ENCODE measurements at places on chromosomes 3 and 15.
A peak's percentile ranks its signal among the peaks of the same experiment; 100 is the strongest.

GRCh38 chr3:188776447-188776846, 395.3 kb upstream of the TPRG1 start:
- no peak for DNase-seq

- DNase-seq = peak; percentile 43
Observed at GRCh38 chr3:13866041-13866965, 13.6 kb downstream of the WNT7A start.

DNA sequence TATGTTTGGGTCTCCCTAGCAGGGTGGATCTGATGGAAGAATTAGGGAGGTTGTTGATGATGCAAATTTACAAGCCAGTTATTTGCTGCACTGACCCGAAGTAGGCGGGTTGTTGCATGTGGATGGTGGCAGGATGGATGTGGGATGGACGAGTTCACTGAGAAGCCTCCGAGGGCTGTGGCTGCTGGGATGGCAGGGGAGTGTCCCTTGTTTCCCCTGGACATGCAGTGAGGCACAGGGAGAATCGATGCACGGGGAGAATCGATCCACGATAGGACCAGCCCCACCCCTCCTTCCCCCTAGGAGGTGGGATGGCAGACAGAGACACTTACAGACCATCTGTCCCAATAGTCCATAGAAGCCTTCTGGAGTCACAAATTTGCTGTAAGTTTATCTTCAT, 31.0 kb upstream of the KLF13 start:
- no peak for DNase-seq

GRCh38 chr3:11998092-11998491, 6.1 kb upstream of the SYN2 start:
- no peak for DNase-seq

- no peak for DNase-seq
Observed at GRCh38 chr3:98986073-98986472, 84.6 kb upstream of the DCBLD2 start.

DNA sequence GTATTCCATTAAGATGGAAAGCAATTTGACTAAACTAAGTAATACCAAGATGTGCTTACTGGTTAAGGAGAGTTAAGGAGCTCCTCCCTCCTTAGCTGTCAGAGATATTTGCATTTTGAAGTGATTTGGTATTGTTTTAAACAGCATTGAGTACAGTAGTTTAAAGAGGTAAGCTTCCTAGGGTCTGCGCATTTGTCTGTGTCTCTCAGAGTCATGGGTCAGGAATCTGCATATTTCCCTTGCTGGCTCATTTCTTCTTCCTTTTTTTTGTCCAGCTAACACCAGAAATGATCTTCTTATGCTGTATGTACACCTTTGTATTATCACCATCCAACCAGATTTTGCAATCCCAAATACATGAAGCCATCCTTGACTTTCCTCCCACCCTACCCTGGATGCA, 163.0 kb upstream of the BFSP2 start:
- no peak for DNase-seq

GRCh38 chr3:122183521-122183892, at the start of gene CASR:
Gene CASR (plus strand): TSS chr3:122183668. CDS start chr3:122254190, 70,522 bp downstream.
- DNase-seq = no peak

DNA sequence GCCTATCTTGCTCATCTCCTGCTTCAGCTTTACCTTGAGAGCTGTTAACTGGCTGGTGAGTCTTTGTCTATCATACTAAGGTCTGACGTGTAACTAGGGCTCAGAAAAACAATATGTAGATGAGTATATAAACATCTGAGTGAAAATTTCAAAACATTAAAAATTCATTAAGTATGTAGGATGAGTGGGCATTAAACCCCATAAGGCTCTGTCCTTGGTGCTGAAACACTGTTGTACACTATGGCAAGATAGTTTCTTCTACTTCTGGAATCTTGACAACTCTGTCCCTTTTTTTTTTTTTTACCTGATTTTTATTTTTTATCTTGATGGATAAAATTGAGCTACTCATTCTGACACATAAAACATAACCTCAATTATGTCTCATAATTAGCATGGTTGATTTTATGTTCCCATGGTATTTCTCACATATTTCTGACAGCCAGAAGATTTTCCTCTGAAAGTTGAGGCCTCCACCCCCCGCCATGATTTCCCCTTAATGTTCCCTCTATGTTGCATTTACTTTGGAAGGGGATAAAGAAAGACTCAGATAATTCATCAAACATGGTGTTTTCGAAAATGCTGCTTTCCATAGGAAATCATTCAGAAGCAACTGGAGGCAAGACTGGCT, 54.3 kb downstream of the DGKG start:
- no peak for DNase-seq

- no peak for DNase-seq
Observed at GRCh38 chr3:9404680-9405079, 7.3 kb downstream of the SETD5 start.

DNA sequence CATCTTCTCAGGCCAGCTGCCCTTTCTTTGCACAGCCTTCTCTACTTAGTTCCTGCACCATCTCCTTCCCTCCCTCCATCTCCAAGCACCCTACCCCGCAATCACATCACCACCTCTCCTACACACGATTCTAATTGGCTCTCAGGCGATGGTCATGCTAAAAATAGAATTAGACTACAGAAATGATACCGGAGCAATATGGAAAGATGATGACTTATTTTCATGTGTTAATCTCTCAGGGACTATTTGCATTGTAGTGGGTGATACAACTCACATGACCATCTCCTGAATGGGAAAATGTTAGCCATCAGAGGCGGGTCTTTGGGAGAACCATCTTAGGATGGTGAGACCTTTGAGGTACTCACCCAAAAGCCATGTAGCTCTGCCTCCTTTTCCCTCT, 54.7 kb upstream of the PPARG start:
- no peak for DNase-seq

GRCh38 chr3:10088256-10088655, 19.8 kb downstream of the FANCD2OS start:
- DNase-seq = no peak

DNA sequence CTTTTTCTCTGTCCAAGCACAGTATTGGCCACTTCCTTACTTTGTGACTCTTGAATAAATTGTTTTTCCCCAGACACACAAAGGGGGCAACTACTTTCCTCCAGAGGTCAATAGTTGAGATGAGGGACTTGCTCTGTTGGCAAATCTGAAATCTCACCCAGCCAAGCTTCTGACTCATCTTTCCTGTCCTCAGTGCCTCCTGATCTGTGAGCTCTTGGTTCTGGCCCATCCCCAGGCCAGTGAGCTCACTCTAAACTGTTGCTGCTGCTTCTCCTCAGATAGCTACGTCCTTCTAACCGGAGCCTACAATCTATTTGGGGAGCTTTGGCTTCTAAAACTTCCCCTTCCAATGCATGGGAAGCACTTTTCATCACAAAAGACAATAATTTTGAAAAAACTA, 50.0 kb upstream of the NMD3 start:
- DNase-seq = no peak

DNA sequence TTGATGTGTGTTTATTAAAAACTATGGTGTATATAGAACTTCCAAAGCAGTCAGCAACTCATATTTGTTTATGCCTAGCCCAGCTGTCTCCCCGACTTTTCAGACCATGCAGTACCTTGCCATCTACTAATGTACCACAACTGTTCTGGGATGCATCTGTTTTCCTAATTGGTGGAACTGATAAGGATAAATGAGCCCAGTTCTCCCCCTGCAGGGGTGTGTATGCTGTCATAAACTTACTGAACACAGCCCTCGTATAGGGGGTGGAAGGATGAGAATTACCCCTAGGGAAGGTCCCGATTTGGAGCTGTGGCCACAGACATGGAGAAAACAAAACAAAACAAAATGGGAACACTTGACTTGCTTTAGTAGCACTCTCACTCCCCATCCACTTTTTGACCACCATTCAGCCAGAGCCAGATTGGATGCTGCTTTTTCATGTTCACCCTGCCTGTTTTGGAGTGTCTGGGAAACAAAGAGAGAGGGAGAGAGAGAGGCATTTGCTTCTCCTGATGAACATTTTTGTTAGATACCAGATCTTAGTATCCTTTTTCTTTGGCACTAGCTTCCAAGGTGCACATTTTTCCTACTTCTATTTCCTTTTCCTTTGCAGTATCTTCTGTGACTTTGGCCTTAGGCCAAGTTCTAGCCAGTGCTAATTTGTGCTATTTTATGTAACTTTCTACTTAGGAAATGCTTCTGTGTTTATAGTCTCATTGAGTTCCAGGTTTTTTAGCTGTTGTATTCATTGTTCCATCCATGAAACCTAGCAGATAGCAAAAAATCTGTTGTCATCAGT, 29.1 kb downstream of the CADM2 start:
- DNase-seq = no peak

DNA sequence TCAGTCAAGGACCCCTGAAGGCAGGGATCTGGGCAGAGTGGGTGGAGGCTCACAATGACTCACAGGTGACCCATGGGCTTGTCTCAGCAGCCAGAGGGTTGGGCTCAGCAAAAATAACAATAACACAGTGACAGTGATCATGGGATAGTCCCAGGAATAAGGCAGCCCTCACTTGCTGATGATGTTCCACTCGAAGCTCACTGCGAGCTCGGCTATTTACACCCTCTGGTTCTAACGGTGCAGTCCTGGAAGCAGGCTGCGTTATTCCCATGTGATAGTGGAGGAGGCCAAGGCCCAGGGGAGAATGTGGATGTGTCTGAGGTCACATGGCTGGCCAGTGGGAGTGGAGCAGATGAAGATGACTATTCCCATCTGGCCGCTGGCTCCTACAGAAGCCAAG, 16.2 kb downstream of the CCDC33 start:
- DNase-seq = no peak

DNA sequence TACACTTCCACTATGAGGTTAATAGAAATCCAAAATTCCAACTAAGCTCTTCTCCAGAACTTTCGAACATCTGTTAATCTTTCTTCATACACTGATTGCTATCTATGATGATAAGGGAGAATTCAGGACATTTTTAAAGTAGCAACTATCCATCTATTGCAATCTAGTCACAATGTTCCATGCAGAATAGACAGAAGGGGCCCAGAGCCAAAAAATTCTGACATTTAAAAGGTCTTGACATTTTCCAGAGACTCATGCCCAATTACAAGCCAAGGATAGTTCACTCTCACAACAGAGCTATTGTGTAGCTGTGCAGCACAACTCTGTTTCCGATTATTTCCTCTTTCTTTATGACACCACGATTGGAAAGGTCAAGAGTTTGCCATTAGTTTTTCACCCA, 999.7 kb upstream of the ALCAM start:
- DNase-seq = no peak

- no peak for DNase-seq
Observed at GRCh38 chr15:82014989-82015388, 30.8 kb downstream of the MEX3B start.

DNA sequence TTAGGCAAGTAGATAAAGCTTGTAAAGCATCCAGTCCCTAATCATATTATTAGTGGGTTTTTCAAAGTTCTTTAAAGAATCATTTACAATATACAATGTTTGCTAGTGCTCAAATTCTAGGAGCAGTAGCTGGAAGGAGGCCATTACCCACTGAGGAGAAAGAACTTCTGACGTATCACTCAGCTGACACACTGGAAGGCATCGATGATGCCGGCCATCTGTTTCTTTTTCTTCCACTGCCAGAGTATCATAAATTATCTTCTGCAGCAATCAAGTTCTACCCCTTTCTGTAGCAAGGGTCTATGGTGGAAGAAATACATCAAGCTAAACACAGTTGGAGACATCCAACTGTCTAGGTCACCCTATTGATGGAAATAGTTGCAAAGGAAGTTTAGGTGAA, 243.2 kb upstream of the LRRN1 start:
- DNase-seq = no peak

- DNase-seq = peak; percentile 22
Observed at GRCh38 chr3:51982352-51982837, 940 bp upstream of the ACY1 start.

GRCh38 chr3:13301286-13301987, 118.7 kb downstream of the NUP210 start:
- no peak for DNase-seq

DNA sequence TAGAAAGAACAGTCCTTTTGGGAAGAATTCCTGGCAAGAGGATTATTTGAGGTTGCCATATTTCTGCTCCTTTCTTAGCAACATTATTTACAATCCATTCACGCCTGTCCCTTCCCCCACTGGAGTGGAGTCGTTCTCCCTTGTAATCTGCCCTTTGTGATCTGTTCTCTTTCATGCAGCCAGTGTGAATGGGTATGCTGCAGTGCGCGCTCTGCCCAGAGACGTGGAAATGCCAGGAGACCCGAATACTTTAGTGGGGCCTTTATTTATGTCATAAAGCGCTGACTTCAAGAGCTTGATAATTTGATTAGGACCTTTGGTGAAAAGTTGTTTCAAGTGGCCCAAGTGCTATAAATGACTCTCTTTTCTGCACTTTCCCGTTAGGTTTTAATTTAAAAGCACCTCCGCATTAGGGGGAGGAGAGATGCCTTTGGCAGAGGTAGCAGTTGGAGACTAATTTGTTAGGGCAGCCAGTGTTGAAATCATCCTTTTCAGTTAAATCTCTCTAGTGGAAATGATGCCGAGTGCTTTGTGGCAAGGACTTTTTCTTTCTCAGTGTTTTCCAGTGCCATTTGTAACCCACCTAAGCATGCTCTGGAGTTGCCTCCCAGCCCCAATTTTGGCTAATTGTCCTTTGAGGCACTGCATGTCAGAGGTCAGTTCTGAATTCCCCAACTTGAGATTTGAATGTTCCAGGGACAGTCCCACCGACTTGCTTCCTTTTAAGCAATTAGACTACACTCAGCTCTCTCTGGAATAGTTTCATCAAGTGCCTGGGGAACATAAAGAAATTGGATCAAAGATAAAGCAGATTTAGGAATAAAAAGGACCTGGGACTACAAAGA, 52.4 kb downstream of the PSMD6 start:
- DNase-seq = no peak

GRCh38 chr15:29854413-29854812, 32.1 kb upstream of the TJP1 start:
- DNase-seq = no peak

- DNase-seq = no peak
Observed at GRCh38 chr3:51876186-51876585, 785 bp upstream of the IQCF5 start.

- no peak for DNase-seq
Observed at GRCh38 chr3:148612278-148612677, 85.4 kb upstream of the AGTR1 start.

All from stimulated activated CD8-positive, alpha-beta memory T cell treated with anti-CD3 and anti-CD28 coated beads, Interleukin-7, amount 100 ng/mL, for 48 hours (primary cell).